ENCODE measurements at places on chromosomes 1 and 21.

GRCh38 chr1:184563308-184563707, 176.5 kb downstream of the C1orf21 start:
- DNase-seq, result no peak

DNA sequence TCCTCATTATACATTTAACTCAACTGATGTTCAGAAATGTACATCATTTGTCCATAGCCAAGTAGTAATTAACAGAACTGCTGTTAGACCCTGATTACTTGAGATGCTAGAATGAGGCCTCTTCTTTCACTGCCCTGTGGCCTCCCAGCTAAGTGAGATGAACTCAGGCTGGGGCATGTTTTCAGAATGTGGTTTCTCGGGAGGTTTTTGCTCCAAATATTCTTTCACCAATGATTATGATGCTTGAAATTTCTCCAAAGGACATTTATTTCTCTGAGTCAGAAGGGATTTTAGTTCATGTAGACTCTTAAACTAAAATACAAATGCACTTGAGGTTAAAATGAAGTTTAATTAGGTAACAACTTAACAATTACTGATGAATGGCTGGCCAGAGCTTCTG, 34.6 kb upstream of the ADAMTS5 start:
- no peak for DNase-seq

DNA sequence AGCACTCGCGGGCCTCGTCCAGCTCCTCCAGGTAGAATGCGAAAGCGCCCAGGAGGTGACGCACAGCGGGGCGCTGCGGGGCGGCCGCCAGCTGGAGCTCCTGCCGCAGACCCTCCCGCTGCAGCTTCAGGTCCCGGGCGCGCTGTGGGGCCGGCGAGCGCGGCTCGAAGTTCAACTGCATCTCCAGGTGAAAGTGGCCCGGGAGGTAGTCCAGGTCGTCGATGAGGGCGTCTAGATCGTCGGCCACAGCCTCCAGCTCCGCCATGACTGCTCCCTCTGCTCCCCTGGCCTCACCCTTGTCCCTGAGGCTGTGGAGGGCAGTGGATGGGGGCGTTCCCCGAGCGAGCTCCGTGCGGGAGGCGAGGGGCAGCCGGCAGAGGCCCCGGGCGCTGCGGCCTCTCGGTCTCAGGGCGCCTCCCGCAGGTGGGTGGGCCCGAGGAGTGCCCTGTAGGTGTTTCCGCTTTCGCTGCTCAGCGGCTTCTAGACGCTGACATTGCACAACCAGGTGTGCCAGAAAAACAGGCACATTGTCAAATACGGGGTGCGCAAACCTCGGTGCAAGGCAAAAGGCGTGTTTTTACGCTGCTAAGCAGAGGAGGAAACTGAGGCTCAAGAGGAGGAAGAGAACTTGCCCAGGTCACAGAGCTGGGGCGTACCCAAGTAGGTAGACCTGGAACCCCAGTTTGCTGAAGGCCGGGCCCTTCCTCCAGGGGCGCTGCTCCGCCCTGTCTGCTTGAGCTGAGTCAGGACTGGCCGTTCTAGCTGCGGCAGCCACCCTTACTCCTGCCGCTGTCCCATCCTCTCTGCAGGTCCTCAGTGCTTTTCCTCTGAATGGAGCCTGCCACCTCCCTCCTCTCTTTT, at the start of gene TTC22:
Gene TTC22 (minus strand): TSS at position 425 of the 861 bp plus-strand sequence. CDS start 160 bp downstream, at position 265.
- DNase-seq, result peak; percentile 27

GRCh38 chr1:10754568-10755329, 41.7 kb downstream of the CASZ1 start:
- DNase-seq, result no peak

DNA sequence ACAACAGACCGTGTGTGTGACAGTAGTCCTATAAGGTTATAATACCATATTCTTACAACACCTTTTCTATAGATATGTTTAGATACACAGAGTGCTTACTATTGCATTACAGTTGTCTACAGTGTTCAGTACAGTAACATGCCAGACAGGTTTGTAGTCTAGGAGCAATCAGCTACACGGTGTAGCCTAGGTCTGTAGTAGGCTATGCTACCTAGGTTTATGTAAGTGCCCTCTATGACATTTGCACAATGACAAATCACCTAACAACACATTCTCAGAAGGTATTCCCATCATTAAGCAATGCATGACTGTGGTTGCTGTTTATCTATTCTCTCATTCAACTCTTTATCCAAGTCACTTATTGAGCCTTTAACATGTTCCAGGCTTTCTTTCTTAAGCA, 1.8 kb upstream of the WLS start:
- DNase-seq, result no peak

GRCh38 chr1:204830747-204831146, 39.9 kb upstream of the NFASC start:
- no peak for DNase-seq

- no peak for DNase-seq
These were observed 46.3 kb downstream of the XCL2 start for GRCh38 chr1:168497376-168497950.

DNA sequence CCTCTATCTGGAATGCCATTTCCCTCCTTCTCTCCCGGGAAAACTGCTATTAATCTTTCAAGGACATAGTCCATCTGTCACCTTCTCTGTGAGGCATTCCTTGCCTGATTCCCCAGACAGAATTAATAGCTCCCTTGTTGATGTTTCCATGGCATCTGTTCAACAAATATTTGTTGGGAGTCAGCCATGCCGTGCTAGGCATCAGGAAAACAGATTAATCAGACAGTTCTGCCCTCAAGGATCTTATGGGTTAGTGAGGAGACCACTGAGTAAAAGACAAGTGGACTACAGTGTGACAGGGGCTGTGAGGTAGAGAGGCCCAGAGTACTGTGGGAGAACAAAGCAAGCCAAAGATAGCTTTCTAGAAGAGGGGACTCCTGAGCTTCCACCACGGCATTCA, 11.4 kb upstream of the MAGOH start:
- no peak for DNase-seq

DNA sequence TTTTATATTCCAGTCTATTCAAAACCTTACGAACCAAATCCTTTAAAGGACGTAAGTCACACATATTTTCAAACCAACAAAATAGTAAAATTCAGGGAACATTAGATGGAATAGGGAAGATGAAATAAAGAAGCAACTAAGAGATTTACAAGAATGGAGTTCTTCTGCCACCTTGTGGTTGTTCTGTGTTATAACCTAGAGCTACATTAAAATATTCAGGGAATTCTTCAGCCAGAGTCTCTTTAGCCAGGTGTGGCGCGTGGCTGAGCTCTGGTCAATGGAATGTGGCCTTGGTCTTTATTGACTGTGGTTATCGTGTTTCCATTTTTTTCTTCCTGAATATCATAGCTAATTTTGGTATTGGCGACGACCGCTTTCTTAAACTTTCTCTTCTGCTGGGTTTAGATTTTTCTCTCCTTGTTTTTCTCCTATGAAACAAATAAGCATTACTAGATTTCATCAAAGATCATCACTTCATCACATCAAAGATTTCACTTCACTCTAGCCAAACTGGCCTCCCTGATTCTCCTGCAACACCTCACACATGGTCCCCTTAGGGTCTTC, 221.3 kb downstream of the MRPL39 start:
- no peak for DNase-seq

GRCh38 chr1:2199042-2199810, 4.7 kb upstream of the FAAP20 start:
- peak; percentile 94 for DNase-seq

DNA sequence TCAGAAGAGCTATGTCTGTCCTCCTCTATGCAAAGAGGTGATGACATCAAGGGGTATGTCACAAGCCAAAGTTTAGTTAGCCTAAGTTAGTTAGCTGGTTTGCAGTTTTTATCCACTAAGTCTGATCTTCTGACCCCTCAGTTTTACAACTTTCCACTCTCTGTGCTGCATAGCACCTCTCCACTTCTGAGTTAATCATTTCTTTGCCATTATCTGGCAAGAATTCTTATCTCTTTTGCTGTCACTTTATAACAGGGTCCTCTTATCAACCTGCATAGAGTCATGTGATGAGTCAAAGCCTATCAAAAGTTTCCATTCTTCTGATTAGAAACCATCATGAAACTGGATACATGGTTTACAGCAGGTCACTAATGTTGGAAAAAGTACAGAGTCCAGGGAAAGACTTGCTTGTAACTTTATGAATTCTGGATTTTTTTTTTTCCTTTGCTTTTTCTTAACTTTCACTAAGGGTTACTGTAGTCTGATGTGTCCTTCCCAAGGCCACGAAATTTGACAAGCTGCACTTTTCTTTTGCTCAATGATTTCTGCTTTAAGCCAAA, at the start of gene NR5A2:
Gene NR5A2 (plus strand): TSS at position 447 of the 560 bp plus-strand sequence. CDS start 138 bp downstream, outside the sequence.
- DNase-seq, result no peak

DNA sequence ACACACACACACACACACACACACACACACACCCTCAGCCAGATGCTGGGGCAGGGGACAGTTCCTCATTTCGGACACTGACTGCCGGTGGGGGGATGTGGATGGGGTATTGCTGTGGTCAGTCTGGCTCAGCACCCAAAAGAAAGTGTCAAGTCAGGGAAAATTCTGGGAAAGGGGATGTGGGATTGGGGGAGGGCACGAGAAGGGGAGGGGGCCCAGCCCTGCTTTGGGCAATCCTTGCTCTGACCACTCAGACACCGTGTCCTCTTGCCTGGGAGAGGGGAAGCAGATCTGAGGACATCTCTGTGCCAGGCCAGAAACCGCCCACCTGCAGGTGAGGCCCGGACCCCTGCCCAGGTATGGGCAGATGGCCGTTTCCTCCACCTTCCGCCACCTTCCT, at the start of gene C1QC:
Gene C1QC (plus strand): TSS at position 253 of the 400 bp plus-strand sequence. CDS start 391 bp downstream, outside the sequence.
- DNase-seq, result peak; percentile 70

DNA sequence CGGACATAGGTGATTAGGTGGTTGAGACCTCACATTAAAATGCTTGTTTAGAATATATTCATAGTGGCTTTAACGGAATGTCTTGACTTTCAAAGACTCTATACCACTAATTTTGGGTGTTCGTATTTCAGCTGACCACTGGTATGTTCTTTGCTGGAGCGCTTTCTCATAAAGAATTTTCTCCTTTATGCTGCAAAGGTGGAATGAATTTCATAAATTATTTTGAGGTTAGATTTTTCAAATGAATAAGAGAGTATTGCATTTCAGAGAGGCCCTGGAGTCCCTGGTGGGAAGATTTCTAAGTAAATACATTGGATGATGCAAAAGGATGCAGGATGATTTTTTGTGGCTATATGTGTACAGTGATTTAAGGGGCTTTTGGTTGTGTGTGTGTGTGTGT, 55.8 kb downstream of the HUNK start:
- no peak for DNase-seq

- DNase-seq, result no peak
These were observed 19.5 kb downstream of the MAPKAPK2 start for GRCh38 chr1:206704226-206704625.

- no peak for DNase-seq
These were observed 42.4 kb downstream of the SLC66A1 start for GRCh38 chr1:19354531-19354981.

GRCh38 chr1:40758578-40759343, 24.8 kb upstream of the KCNQ4 start:
- no peak for DNase-seq

- no peak for DNase-seq
These were observed 29.6 kb upstream of the COG2 start for GRCh38 chr1:230612651-230613050.

- peak; percentile 41 for DNase-seq
These were observed 16.3 kb upstream of the SARS1 start for GRCh38 chr1:109197158-109198042.

DNA sequence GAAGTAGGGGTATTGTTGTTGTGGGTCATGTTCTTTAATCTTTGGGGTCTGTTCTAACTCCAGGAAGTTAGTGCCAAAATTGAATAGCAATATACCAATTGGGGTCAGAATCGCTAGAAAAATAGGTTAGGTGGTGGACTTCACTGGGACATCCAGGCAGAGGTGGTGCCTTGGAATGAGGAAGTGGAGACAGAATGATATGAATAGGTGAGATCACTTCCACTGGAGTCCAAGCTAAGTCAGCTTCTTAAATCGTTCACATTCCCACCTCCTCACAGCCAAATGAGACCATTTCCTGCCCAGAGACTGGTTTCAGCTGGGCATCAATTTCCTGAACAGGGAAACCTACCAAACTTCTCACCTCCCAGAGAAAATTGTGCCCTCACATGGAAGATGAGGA, 137.8 kb upstream of the RAB4A start:
- DNase-seq, result no peak

GRCh38 chr21:16028142-16028541, 298.4 kb downstream of the USP25 start:
- no peak for DNase-seq

DNA sequence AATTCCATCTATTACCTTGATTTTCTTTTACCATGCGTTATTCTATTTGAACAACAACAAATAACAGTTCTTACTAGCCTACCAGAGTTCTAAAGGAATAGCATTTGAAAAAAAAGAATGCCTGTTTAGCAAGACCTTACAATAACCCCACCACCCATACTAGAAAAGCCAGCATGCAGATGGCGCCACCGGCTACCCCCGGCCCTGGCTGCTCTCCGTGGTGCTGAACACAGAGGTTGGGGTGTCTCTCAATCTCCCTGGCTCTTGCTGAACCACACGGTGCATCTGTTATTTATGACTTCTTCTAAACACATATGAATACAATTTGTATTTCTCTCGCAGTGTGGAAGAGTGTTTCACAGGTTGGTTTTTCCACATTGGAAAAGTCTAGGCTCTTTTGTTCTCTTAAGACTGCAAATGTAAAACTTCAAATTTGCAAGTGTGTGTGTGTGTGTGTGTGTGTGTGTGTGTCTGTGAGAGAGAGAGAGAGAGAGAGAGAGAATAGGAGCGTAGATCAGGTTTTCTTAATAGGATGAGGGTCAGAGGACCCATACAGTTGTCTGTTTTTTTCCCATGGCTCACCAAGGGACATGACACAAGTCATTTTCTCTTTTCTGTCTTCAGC, 13.6 kb downstream of the GRIK3 start:
- no peak for DNase-seq

GRCh38 chr1:29861922-29862321, 625.6 kb downstream of the PTPRU start:
- no peak for DNase-seq

- no peak for DNase-seq
These were observed 62.6 kb upstream of the IRF2BP2 start for GRCh38 chr1:234672349-234673135.

GRCh38 chr1:167599957-167600581, 30.0 kb upstream of the RCSD1 start:
- DNase-seq, result peak; percentile 59

DNA sequence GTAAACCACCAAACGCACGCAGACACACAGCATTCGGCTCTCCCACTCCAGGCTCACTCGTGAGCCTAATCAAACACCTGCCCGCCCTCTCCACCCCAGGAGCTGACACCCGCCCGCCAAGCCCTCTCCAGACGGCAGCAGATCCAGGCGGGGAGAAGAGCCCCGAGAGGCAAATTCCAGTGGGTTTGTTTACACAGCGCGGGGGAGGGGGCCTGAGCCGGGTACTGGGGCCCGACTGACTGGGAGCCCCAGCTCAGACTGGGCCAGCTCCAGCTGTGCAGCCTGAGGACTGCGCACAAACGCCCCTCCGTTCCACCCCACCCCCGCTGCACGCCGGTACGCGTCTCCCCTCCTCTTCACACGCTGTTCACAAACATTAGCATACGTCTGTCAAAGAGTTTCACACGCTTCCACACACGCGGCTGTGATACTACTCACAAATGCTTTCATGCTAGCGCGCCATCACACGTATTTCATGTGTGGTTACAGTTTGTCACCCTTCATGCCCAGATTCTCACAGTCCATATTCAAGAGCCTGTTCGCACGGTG, 1.0 kb upstream of the EFNA1 start:
- DNase-seq, result no peak

GRCh38 chr1:247277191-247277590, 21.3 kb downstream of the VN1R5 start:
- no peak for DNase-seq

- no peak for DNase-seq
These were observed 81.5 kb downstream of the BEND5 start for GRCh38 chr1:48695161-48695560.
